ENCODE measurements at places on chromosomes 2 and 18. TPM values are rescaled to one million over a fixed set of nuclear protein-coding genes. Genes with fewer than 3 reads are reported as not detected.
A peak's percentile ranks its signal among the peaks of the same experiment; 100 is the strongest.

DNA sequence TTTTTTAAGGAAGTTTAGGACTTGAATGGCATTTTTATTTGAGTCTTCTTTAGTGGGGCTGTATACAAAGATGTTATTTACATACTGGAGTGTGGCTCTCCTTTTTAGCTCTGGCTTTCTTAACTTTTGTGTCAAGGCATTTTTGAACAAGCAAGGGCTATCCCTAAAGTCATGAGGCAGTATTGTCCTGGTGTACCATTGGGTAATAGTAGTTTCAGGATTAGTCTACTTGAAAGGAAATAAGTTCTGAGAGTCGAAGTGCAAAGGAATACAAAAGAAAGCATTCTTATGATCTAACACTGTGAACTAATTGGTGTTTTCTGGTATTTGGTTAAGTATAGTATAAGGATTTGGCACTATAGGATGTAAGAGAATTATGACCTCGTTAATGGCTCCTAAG is 1.9 kb upstream of the CYP27A1 start:
- no peak for DNase-seq

- no peak for DNase-seq
Observed at GRCh38 chr2:216810399-216811160, 49.3 kb downstream of the TNP1 start.

Gene SAG
- not detected for total RNA-seq

DNA sequence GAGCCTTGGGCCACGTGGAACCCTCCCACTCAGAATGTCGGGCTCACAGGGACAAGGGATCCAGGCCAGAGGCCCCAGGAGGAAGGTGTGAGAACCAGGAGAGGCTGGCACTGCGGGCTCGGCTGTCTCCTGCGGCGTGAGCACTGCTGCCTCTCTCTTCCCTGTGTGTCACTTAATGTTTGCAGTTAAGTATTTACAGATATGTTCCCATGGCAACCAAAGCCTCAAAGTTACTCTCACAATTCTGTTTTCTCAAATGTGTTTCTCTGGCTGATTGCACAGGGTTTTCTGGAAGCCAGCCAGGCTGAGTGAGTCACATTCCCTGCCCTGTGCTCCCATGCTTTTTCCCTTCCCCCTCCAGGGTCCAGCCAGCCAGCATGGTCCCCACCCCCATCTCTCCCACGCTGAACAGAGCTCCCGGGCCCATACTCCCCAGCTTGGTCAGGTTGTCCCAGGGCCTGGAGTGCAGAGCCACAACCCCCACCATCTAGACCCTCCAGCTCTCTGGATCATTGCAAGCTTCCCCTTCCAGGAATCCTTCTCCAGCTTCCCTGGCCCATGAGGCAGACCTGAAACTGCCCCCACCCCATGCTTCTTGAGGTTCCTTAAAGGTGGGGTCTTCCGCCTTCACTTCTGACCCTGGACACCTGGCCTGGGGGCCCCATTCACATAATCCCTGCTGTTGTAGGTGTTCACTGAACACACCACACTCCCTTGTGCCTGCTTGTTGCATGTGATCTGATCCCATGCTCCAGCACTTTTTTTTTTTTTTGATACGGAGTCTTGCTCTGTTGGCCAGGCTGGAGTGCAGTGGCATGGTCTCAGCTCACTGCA is 265.9 kb downstream of the CELF4 start:
- peak; percentile 94 for DNase-seq

- no peak for DNase-seq
Observed at GRCh38 chr2:233445152-233445830, 91.0 kb downstream of the DGKD start.

DNA sequence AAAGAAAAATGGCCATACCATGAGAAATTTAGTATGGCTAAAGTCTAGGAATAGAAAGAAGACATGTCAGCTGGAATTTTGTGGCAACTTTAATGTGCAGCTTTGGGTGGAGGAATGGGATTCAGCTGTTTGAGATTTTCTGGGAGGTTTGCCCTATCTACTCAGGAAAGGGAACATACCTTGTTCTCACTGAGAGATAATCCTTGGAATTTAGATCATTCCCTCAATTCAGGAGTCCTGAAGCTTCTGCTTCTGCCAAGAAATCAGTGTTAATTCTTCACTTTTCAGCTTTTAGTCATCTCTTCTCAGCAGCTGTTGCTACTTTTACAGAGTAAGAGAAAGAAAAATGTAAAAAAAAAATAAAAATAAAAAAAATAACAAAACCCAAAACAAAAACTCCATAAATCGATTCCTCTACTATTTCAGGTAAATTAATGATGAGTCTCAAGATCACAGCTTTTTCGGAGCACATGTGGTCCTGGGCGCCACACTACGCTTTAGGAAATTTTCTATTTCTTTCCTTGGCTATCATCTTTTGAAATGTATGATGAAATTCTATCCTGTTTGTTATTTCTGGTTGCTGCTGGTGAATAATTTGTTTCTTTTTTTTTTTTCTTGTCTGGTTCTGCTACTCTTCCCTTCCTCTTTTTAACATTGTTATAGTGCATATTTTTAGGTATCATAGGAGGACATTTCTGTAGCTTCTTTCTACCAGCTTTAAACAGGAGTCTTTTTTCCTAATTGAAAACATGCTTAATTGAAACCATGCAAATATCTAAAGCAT is 18.9 kb upstream of the BAZ2B start:
- no peak for DNase-seq

DNA sequence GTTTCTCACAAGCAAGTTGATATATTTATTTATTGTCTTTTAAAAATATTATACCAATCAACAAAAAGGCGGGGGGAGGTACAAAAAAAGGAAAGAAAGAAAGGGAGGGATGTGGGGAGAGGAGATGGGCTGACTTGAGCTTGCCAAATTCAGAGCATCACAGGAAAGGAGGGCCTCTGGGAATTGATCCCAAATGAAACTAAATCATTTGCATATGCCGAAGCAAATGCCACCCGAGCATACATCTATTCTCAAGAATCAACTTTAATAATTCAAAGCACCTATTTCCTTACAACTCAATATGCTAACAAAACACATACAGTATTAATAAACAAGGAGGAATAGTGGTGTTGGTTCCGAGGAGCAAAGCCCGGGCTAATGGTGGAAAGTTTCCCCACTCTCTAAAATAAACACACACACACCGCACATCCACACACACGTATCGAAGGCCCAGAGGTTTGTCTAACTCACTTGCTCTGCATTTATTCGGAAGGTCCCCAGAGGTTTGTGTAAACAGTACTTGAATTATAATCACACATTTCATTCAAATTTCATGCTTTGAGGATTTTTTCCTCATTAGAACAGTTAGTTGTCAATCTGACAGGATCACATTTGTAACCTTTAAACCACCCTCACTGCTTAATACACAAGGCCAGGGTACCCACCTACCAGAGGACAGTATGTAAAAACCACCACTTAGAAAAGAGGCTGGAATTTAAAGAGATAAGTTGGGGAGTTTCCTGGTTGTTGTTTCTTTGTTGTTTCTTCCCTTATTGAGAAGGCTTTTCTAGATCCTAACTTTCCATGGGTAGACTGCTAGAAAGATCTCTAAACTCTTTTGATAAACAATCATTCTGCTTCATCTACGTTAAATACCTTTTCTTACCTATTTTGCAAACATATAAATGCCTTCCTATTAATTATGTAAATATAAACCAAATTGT is 264.7 kb downstream of the TCF4 start:
- DNase-seq = no peak

Gene PHLPP1
- total RNA-seq = 7.7 TPM

GRCh38 chr18:49581371-49581770 is 19.5 kb downstream of the LIPG start:
- DNase-seq = no peak

Gene RFTN2
- total RNA-seq = not detected

Gene OTOF
- not detected for total RNA-seq

Data from HT1080 (cell line).